Lung (tissue), 17 donors: ENCODE measurements at places on chromosomes 1 and 21.

- DNase-seq = no peak
Measured at GRCh38 chr1:43436371-43436770, 17.4 kb downstream of the HYI start.

GRCh38 chr1:33081554-33082305 lies 777 bp downstream of the AZIN2 start:
- no peak for DNase-seq

DNA sequence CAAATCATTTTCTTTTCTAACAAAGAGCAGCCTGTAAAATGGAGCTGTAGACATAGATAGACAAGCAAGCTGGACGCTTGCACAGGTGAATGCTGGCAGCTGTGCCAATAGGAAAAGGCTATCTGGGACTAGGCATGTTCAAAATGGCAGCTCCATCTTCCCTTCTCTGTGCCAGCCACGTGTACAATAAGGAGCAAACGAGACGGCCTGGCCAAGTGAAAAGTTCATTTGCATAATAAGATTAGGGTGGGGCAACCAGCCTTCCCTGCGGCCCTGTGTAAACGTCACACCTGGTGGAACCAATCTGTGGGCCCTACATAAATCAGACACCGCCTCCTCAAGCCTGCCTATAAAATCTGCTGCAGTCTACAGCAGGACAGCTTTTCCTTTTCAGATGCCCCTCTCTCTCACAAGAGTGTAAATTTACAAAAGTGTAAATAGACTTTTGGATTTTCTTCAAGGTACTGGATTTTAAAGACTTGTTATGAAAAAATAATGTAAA lies 16.6 kb upstream of the EDEM3 start:
- no peak for DNase-seq

- no peak for DNase-seq
Measured at GRCh38 chr21:23215261-23215660, 2217.1 kb downstream of the NCAM2 start.

DNA sequence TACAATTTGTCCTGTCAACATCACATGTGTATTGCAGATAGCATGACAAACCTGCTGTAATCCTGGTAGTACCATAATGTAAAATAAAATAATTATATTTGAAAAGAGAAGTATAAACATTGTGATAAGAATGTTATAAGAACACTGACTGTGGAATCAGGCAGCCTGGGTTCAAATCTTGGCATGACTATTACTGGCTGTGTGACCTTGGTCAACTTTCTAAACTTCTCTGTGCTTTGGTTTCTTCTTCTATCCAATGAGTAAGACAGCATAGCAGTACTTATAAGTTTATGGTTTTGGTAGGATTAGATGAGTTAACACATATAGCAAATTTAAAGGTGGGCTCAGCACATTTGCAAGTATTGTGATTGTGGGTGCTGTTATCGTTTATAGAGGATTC lies 147.1 kb downstream of the NOS1AP start:
- DNase-seq = no peak

GRCh38 chr21:23402929-23403520 lies 2204.3 kb downstream of the MRPL39 start:
- DNase-seq = peak; percentile 3

- no peak for DNase-seq
Measured at GRCh38 chr1:238052496-238053266, 162.0 kb upstream of the ZP4 start.

DNA sequence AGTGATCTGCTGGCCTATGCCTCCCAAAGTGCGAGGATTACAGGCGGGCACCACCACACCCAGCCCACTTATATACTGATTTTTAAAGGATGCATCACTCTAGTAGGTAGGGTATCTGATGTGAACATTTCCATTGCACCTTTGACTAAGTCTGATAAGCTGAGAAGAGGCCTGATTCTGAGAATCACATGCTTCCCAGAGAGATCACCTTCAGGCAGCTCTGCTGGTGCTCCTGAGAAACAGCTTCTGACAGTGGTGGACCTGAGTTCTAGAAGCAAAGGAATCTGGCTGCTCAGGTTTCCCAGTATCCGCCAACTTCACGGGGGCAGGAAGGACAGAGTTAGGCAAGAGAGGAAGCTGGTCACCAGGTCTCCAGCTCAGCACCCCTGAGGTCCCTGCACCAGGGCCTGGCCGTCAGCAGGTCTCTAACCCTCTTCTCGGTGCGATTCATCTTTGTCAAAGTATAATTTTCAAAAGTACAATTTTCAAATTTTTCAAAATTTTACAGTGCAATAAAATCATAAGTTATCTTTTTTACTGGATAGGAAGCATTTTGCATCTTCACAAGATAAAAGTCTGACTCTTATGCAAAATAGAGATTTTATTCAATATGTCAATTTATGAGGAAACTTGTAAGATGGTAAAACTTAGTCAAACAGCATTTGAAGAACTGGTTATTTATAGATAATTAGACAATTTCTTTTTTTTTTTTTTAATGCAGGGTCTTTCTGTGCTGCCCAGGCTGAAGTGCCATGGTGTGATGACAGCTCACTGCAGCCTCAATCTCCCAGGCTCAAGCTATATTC lies 25.8 kb upstream of the MPZL1 start:
- no peak for DNase-seq

GRCh38 chr1:201329286-201329685 lies 46.0 kb downstream of the PKP1 start:
- DNase-seq = peak; percentile 85

DNA sequence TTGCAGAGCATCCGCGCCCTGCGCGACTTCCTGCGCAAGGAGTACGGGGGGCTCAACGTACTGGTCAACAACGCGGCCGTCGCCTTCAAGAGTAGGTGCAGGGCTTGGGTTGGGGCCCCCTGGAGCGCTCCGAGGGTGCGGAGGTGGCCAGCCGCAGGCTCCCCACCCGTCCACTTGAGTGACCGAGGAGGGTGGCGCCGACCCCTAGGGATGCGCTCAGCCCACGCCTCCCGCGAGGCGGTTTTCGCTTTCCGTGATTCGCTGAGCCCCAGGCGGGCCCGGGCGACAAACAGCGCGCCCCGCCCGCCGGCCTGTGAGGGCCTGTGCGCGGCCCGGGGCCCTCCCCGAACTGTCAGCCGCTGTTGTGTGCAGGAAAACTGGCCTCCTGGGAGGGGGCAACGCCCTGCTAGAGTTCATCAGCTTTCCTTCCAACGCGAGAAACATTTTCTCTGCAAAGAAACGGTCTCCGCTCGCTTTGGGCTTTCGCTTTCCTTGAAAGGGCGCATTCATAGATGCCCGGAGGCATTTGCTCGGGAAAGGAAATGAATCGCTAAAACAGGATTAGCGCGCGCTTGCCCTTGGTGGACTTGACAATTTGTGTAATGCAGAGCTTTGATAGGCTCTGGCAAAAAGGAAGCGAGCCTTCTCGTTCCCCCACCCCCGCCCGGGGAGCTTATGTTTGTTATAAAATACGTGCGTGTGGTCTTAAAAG lies 668 bp downstream of the CBR3 start:
- peak; percentile 71 for DNase-seq

DNA sequence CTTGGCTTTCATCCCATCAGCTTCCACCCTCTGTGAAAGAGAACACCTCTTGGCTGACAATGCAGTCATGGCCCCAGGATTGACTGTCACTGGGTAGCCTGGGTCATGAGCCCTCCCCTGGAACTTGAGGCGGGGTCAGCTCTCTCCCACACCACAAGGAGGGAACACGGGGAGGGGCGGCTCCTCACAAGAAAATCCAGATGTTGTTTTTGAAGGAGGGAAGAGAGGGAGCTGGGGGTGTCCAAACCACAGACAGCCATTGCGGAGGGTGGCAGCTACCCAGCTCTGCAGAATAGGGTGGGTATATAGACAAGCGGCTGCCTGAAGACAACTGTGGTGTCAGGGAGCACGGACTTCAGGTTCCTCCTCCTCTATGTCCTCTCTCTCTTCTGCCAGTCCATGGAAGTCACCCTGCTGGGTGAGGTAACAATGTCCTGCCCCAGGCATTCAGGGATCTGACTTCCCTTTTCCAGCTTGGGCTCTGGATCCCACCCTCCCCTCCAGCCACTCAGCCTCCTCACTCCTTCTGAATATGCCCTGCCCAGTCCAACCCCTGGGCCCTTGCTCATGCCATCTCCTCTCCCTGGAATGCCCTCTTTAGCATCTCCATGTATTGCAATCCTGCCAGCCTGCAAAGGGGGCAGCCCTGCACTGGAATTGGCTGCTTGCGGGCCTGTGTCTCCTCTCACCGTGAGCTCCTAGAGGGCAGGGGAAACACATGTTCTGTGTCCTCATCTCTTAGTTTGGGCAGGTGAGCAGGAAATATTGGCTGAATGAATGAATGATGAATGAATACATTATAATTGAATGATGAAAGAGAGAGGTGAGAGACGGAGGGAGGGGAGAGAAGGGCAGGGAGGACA lies 60.9 kb upstream of the RUNX3 start:
- no peak for DNase-seq

DNA sequence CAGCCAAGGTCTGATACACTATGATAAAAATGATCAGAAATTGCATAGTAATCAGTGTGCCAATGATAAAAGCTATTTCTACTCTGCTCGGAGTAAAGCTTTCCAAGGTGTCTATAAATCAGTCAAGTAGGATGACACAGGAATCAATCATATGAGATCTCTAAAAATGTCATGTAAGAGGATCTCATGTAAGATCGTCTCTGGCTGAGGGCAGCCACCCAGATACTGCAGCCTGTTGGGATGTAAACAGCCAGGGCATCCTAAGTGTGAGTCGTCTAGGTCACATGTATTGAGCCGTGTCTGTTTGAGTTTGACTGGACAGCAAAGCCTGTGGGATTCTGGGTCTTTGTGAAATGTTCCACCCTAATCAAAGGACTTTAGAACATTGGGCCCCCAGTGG lies 2.8 kb upstream of the TEX35 start:
- DNase-seq = no peak

GRCh38 chr21:36171741-36172331 lies 15.2 kb downstream of the DOP1B start:
- no peak for DNase-seq

DNA sequence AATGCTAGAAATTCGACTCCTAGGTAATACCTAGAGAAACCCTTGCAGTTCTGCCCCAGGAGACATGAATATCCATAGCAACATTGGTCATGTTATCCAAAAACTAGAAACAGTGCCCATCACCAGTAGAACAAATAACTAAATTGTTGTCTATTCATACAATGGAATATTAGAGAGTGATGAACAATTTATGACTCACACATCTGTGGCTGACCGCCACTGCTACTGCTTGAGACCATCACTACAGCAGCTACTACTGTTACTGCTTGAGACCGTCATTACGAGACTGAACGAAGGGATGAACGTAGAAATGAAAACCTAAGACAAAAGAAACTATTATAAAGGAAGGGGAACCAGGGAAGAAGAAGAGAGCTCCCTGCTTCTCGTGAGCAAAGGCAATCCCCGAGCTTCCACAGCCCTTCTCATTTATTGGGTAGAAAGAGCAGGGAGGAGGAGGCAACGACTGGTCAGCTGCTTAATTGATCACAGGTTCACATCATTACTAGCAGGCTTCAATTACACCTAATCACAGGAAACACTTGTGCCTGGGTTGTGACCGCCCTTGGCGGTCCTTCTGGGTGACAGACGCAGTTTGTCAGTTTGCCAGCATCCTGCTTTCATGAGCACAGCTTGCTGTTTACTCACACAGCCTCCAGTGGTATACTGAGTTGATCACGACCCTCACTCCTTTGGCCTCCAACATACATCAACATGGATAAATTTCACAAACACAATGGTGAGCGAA lies 14.1 kb upstream of the PADI4 start:
- no peak for DNase-seq

DNA sequence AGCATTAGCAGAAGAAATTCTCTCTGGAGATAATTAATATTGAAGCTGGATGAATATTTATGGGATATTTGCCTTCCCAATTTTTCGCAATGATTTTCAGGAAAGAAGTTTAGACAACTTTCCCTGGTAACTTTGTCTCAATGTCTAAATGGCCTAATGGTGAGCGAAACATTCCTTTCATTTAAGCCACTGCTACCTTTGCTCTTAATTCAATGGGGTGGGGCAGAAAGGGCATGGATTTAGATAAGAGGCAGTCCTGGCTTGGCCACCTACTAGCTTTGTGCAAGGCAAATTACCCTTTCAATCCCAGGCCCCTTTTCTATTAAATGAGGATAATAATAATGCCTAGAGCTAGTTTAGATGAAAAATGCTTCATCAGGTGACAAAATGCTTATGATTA lies 27.1 kb upstream of the LYST start:
- no peak for DNase-seq

DNA sequence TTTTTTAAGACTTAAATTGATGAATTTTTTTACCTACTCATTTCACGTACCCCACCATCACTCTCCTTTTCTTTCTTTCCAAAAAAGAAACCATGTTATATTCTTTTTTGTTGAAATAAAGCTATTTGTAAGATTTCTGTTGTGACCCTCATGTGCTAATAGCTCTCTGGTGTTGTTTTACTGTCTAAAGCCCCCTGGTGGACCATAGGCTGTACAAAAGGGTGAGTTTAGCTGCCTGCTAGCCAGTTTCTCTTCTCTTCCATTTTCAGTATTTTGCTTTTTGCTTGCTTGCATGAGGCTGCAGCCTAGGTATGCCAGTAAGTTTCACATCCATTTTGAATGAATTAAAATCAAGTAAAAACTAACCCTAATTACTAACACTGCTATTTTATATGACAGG lies 15.6 kb upstream of the VAMP3 start:
- DNase-seq = peak; percentile 34

DNA sequence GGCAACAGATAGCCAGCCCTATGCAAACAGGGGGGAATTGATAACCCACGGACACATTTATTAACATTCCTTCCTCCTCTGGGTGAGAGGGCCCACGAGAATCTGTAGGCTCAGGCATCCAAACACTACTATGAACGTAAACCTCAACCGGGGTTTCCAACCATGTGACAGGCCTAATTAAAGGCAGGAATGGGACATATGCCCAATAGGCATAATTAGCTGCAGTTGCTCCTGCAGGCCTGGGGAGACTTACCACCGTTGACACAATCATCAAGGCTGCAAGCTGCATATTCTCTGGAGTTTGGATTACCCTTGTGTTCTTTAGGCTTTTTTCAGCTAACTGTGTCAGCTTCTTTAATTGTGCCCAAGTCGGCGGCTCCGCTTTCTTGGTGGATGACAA lies 22.2 kb upstream of the GBP1 start:
- DNase-seq = no peak

DNA sequence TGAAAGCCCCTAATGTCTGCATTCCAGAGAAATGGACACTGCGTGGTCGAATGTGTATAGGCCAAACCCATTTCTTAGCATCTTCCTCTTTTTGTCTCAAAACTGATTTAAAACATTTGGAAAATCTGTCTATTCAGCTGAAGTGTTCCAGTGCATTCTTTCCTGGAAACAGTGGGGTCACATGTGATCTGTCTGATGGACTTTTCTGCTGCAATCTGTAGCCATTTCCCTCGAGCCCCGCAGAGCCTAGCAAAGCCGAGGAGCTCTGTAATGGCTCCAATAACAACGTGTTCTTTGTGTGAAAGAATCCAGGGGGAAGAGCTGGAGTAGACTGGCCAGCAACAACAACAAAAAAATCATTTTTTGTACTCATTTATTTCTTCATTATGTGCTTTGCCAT lies 329.3 kb downstream of the BARHL2 start:
- no peak for DNase-seq

DNA sequence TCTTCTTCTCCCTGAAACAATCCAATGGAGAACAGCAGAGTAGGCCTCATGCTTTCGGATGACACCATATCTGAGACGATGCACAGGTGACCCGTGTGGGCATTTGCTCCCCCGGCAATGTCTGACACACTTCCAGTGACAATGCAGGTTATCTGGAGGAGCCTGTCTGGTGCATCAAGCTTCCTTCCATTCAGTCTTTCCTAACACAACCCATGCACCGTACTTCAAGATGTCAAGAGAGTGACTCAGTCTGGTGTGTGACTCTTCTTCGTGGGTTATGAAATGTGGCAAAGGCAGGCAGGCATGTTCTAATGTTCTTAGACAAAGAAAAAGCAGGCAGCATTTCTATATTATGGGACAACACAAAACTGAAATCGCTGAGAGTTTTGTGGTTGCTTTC lies 159.1 kb downstream of the EDEM3 start:
- no peak for DNase-seq
